Fibroblast of skin of scalp (primary cell): ENCODE measurements at places on chromosomes 16 and 17.

- no peak for DNase-seq
These were observed 394 bp upstream of the PRM3 start for GRCh38 chr16:11273721-11274324.

GRCh38 chr17:31308372-31309334 lies 5.2 kb downstream of the EVI2B start:
- no peak for DNase-seq

DNA sequence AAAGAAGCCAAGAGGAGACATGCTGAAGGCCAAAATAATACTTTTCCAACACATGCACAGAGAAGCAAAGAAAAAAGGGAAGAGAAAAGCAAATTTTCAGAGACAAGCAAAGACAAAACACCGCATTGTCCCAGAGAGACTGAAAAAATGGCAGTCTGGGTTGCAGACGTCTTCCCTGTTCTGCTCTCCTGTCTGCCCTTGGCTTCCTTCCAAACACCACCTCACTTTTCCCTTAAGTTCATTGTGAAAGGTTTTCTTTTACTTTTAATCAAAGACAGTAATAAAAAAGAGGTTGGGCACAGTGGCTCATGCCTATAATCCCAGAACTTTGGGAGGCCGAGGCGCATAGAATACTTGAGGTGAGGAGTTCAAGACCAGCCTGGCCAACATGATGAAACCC lies 21.2 kb upstream of the VAT1L start:
- no peak for DNase-seq

- no peak for DNase-seq
These were observed 7.7 kb downstream of the AKTIP start for GRCh38 chr16:53495325-53495724.

- DNase-seq: no peak
These were observed 27.0 kb upstream of the MMD start for GRCh38 chr17:55448681-55449080.
